Transverse colon (tissue), 4 donors: ENCODE measurements at places on chromosomes 2 and 18. TPM values are rescaled to one million over a fixed set of nuclear protein-coding genes. Genes with fewer than 3 reads are reported as not detected.

GRCh38 chr2:160278879-160279177, 78.8 kb upstream of the ITGB6 start:
- no peaks in the 10 kb centered on the region for H3K4me1 ChIP-seq
- DNase-seq = no peak
- no peaks in the 10 kb centered on the region for H3K36me3 ChIP-seq

DNA sequence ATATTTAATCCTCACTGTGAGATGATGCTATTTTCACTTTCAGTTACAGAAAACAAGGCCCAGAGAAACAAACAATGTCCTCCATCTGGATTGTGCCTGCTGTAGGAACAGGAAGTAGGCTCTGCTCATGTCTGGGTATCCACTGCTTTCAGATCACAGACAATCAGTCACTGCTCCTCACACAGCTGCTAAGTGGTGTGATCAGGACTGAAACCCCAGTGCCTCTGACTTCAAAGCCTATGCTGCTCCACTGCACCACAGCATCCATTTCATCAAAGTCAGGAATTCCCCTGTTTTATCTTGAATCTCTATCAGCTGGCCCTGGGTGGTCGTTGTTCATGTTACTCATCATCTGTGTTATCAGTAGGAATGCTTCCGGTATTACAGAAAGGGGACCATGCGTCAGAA, 303.8 kb upstream of the TRIB2 start:
- no peaks in the 10 kb centered on the region for H3K36me3 ChIP-seq
- H3K4me3 ChIP-seq = no peak overlapping the region
- H3K27ac ChIP-seq = no peak overlapping the region
- no peaks in the 10 kb centered on the region for H3K4me1 ChIP-seq
- H3K27me3 ChIP-seq = no peaks in the 10 kb centered on the region

DNA sequence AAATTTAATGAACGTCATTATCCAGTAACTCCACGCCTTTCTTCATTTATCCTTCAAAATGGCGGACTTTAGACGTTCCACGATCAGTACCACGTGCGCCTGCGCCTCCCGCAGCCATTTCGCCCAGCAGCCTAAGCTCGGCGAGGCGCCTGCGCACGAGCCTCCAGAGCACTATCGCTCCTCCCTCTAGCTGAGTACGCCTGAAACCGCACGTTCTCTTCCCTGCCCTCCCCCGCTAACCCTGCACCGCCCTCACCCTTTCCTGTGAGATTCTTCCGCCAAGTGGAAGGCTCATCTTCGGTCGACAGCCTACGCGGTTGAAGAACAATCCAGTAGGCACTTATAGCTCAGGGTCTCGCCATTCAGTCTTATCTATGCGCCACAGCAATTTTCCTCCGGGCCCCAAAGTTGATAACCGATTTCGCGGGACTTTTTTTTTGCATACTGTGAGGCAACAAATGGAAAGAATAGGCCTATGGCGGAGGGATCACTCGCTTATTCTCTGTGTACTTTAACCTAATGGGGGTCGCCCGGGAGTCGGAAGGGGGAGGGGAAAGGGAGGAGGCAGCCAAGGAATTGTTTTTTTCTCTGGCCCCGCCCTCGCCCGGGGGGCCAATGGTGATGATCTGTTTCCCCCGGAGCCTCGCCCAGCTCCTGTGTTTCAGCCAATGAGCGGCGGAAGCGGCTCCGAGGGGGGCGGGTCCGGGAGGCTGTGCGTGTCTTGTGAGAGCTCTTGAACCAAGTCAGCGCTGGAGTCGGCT, at the start of gene KDM3A:
KDM3A (plus strand) TSS at position 741 of the 761 bp plus-strand sequence. CDS start 677 bp downstream, outside the sequence.
- peaks cover 36% of the 10 kb centered on the region for H3K4me1 ChIP-seq
- peak within 1 kb of the TSS; percentile 97 for H3K27ac ChIP-seq
- H3K36me3 ChIP-seq = no peaks in the 10 kb centered on the region

The EFR3B gene
- total RNA-seq = under 0.01 TPM

DNA sequence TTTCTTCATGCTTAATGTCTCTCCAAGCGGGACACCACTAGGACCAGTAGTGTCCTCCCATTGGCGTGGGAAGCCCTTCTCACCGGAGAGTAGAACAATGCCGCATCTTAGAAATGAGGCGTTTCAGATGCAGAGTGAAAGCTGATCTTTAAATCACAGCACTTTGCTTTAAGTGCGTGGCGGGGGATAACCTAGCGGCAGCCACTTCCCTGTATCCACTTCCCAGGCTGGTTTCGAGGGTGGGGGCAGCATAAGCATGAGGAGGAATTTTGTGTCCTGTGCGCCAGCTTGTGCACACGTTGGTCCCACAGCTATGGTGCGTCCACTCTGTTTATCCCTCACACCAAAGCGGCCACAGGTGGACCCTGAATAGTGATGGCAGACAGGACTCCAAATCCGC, 63.1 kb downstream of the MBP start:
- no peak overlapping the region for H3K4me3 ChIP-seq
- H3K27ac ChIP-seq = peak overlapping the region; percentile 67
- no peaks in the 10 kb centered on the region for H3K36me3 ChIP-seq
- no peak for DNase-seq
- no peaks in the 10 kb centered on the region for H3K27me3 ChIP-seq

GRCh38 chr2:127762846-127763245, 48.1 kb downstream of the WDR33 start:
- no peaks in the 10 kb centered on the region for H3K4me1 ChIP-seq
- no peak for DNase-seq
- H3K4me3 ChIP-seq = no peak overlapping the region
- H3K36me3 ChIP-seq = no peaks in the 10 kb centered on the region
- H3K27ac ChIP-seq = no peak overlapping the region
- H3K27me3 ChIP-seq = no peaks in the 10 kb centered on the region

GRCh38 chr18:79133724-79134123, 64.5 kb downstream of the ATP9B start:
- no peak overlapping the region for H3K4me3 ChIP-seq
- no peak overlapping the region for H3K27ac ChIP-seq
- H3K4me1 ChIP-seq = no peaks in the 10 kb centered on the region
- no peak for DNase-seq
- H3K27me3 ChIP-seq = no peaks in the 10 kb centered on the region
- H3K36me3 ChIP-seq = no peaks in the 10 kb centered on the region

DNA sequence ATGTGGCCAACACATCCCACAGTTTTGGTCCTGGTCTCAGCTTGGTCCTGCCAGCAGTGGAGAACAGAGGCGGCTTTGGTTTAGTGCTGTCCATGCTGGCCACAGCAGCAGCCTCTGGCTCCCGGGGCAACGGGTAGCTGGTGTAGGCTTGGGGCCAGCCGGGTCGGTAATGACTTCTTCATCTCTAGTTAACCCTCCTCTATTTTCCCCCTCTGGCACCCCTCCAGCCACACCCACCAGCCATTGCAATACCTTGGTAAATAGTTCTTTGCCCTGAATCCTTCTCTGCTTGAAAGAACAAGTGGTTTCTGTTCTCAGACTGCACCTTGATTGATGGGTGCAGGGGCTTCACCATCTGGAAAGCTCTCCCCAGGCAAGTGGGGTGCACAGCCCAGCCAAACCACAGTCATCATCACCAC, 31.7 kb upstream of the ZNF396 start:
- peak overlapping the region; percentile 24 for H3K27ac ChIP-seq
- no peaks in the 10 kb centered on the region for H3K27me3 ChIP-seq
- H3K4me1 ChIP-seq = peaks cover 17% of the 10 kb centered on the region
- H3K4me3 ChIP-seq = no peak overlapping the region
- no peaks in the 10 kb centered on the region for H3K36me3 ChIP-seq
- peak; percentile 86 for DNase-seq

DNA sequence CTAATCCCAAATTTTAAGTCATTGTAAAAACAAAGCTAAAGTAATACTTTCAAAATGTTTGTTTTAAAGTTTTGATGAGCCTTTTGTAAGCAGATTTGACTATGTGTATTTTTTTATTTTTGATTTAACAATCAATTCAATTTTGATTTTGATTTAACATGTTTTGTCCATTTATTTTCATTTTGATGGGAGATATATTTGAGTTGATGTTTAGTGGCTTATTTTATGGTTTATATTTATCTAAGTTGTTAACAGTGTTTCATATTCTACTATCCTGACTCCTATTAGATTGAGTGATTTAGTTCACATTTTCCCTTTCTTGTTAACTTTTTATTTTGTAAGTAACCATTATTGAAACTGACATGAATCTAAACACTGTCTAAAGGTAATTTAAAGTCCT, 44.7 kb downstream of the TMEM18 start:
- H3K27ac ChIP-seq = no peak overlapping the region
- no peaks in the 10 kb centered on the region for H3K36me3 ChIP-seq
- peaks cover 6% of the 10 kb centered on the region for H3K4me1 ChIP-seq

- no peak overlapping the region for H3K4me3 ChIP-seq
- no peak for DNase-seq
- no peaks in the 10 kb centered on the region for H3K36me3 ChIP-seq
- H3K27ac ChIP-seq = no peak overlapping the region
Observed at GRCh38 chr18:73666772-73667171, 480.9 kb downstream of the FBXO15 start.

GRCh38 chr2:164840930-164841718, 499 bp downstream of the COBLL1 start:
- DNase-seq = peak; percentile 81
- peak overlapping the region; percentile 92 for H3K27ac ChIP-seq
- H3K4me1 ChIP-seq = peaks cover 33% of the 10 kb centered on the region
- peak overlapping the region; percentile 77 for H3K4me3 ChIP-seq
- H3K27me3 ChIP-seq = no peaks in the 10 kb centered on the region
- H3K36me3 ChIP-seq = no peaks in the 10 kb centered on the region

- DNase-seq = no peak
- H3K27me3 ChIP-seq = no peaks in the 10 kb centered on the region
- no peak overlapping the region for H3K27ac ChIP-seq
- H3K36me3 ChIP-seq = no peaks in the 10 kb centered on the region
Observed at GRCh38 chr18:61681065-61681464, 211.7 kb downstream of the RNF152 start.

DNA sequence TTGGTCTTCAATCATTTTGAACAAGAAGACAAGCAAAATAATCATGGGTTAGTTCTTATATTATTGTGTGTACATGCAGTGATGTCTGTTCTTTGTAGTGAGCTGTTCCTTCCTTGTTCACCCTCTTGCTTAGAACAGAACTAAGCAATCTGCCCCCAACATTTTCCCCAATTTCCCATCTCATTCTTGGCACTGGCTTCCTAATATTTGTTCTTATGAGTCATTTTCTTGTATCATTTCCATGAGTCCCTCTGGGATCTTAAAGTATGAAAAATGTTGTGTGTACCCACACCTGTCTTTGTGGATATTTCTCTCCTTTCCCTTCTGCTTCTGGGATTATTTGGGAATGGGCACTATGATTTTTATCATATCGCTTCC, 3.5 kb upstream of the IL1B start:
- no peak overlapping the region for H3K4me3 ChIP-seq
- H3K27ac ChIP-seq = no peak overlapping the region
- no peaks in the 10 kb centered on the region for H3K27me3 ChIP-seq
- DNase-seq = no peak
- no peaks in the 10 kb centered on the region for H3K36me3 ChIP-seq

GRCh38 chr2:237059155-237059875, 26.4 kb upstream of the COPS8 start:
- H3K27me3 ChIP-seq = no peaks in the 10 kb centered on the region
- no peak overlapping the region for H3K27ac ChIP-seq
- DNase-seq = no peak
- H3K4me1 ChIP-seq = no peaks in the 10 kb centered on the region
- no peak overlapping the region for H3K4me3 ChIP-seq

The SGPP2 gene
- 56.5 TPM for total RNA-seq

GRCh38 chr2:159904959-159905305, 106.9 kb upstream of the CD302 start:
- peak overlapping the region; percentile 85 for H3K27ac ChIP-seq
- H3K4me1 ChIP-seq = no peaks in the 10 kb centered on the region
- H3K27me3 ChIP-seq = no peaks in the 10 kb centered on the region
- DNase-seq = peak; percentile 85

DNA sequence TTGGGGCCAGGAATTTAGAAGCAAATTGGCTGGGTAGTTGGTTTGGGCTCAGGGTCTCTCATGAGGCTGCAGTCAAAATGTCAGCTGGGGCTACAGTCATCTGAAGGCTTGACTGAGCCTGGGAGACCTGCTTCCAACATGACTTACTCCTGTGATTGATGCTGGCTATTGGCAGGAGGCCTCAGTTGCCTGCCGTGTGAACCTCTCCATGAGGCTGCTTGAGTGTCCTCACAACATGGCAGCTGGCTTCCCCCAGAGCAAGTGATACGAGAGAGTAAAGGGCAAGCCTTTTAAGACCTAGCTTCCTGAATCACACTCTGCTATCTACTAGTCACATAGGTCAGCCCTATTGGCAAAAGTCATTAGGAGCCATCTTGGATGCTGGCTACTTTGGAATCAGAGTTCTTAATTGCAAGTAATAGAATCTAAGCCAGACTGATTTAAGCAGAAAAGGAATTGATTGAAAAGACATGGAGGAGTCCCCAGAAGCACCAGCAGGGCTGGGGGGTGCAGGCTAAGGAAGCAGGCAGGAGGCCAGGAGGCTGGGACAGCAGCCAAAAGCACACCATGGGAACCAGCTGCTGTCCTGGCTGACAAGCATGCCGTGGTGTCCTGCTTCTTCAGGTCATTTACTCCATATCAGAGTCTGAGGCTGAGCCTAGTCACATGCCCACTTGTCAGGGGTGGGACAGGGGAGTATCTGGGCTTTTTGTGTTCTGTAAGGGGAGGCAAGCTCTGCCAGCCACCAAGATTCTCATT, 7.8 kb upstream of the GIGYF2 start:
- DNase-seq = peak; percentile 20
- H3K4me1 ChIP-seq = no peaks in the 10 kb centered on the region
- no peak overlapping the region for H3K27ac ChIP-seq
- H3K27me3 ChIP-seq = no peaks in the 10 kb centered on the region

GRCh38 chr2:190050001-190050400, 12.5 kb downstream of the MSTN start:
- H3K4me3 ChIP-seq = no peak overlapping the region
- DNase-seq = no peak
- no peaks in the 10 kb centered on the region for H3K4me1 ChIP-seq
- no peak overlapping the region for H3K27ac ChIP-seq
- H3K27me3 ChIP-seq = no peaks in the 10 kb centered on the region

GRCh38 chr2:13611939-13612338, 895.2 kb downstream of the TRIB2 start:
- DNase-seq = no peak
- no peak overlapping the region for H3K4me3 ChIP-seq
- H3K4me1 ChIP-seq = no peaks in the 10 kb centered on the region
- no peak overlapping the region for H3K27ac ChIP-seq
- no peaks in the 10 kb centered on the region for H3K36me3 ChIP-seq
